NCI-H1694 (cell line): ENCODE measurements at places on chromosomes 12 and 14.
A peak's percentile ranks its signal among the peaks of the same experiment; 100 is the strongest.

GRCh38 chr12:104422441-104422840 is 34.3 kb upstream of the CHST11 start:
- no peak for DNase-seq

DNA sequence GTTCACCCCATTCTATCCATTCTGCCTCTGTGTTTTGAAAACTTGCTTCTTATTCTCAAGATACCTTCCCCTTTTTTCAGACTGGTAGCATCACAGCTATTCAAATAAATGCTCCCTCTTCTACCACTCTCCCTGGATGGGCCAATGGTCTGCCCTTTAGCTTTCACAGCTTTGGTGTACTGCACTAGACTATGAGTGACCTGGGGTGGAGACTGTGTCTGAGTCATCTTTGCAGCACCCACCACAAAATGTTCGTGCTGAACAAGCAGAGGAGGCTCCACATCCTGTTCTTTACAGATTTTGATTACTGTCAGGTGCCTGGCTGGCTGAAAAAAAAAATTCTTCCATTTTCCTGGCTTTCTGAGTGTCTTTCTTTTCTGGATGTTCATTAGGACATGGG is 1104.1 kb upstream of the TMEM132C start:
- DNase-seq: no peak

DNA sequence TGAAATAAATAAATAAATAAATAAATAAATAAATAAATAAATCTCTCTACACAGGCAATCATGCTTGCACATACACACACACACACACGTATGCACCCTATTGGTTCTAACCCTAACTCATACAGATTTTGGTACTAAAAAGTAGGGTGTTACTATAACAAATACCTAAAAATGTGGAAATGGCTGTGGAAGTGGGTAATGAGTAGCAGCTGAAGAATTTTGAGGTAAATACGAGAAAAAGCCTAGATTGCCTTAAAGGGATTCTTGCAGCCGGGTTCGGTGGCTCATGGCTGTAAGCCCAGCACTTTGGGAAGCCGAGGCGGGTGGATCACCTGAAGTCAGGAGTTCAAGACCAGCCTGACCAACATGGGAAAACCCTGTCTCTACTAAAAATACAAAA is 15.7 kb upstream of the SLC2A3 start:
- no peak for DNase-seq

GRCh38 chr14:27845902-27846301 is 920.7 kb upstream of the FOXG1 start:
- DNase-seq: no peak

DNA sequence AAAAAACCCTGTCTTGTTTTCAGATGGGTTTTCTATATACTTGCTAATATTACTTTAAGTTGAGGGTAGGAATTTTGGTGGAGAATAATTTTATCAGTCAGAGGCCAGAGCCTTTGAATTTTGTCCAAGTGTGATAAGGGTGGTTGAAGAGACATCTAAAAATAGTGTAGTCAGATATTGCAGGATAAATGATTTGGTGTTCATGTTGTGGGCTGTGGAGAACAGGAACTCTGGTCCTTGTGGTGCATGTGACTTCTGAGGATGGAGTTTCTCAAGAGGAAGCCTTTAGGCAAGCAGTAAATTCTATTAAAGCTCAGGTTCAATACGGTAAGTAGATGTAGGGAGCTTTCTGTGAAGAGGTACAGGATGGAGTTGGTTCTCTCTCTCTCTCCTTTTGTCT is 2.8 kb downstream of the ADAM21 start:
- no peak for DNase-seq

DNA sequence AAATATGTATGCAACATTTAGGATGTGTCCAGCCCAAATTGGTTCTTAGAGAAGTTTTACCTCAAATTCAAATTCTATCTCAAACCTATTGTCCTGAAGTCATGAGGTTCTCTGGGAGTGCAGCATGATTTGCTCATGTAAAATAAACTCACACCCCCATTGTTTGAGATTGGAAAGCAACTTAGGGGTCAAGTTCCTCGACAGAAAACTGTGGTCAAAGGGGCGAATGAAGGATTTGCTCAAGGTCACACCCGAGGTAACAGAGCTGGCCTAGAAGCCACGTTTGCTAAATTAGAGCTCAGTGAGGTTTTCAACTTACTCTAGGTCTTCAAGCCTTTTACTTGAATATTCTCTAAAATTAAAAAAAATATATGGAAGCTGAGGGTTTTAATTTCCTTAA is 197.7 kb upstream of the GZMB start:
- DNase-seq: no peak

DNA sequence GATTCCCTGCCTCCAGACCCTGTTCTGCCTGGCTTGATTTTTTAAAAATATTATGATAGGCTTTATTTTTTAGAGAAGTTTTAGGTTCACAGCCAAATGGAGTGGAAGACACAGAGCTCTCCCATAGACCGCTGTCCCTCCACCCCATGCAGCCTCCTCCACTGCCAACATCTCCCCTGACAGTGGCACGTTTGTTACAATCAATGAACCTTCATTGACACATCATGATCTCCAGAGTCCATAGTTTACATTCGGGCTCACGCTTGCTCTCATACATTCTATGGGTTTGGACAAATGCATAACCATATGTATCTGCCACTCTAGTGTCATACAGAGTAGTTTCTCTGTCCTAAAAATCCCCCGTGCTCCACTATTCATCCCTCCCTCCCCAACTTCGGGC is 15.9 kb upstream of the PPP1R13B start:
- DNase-seq: no peak

DNA sequence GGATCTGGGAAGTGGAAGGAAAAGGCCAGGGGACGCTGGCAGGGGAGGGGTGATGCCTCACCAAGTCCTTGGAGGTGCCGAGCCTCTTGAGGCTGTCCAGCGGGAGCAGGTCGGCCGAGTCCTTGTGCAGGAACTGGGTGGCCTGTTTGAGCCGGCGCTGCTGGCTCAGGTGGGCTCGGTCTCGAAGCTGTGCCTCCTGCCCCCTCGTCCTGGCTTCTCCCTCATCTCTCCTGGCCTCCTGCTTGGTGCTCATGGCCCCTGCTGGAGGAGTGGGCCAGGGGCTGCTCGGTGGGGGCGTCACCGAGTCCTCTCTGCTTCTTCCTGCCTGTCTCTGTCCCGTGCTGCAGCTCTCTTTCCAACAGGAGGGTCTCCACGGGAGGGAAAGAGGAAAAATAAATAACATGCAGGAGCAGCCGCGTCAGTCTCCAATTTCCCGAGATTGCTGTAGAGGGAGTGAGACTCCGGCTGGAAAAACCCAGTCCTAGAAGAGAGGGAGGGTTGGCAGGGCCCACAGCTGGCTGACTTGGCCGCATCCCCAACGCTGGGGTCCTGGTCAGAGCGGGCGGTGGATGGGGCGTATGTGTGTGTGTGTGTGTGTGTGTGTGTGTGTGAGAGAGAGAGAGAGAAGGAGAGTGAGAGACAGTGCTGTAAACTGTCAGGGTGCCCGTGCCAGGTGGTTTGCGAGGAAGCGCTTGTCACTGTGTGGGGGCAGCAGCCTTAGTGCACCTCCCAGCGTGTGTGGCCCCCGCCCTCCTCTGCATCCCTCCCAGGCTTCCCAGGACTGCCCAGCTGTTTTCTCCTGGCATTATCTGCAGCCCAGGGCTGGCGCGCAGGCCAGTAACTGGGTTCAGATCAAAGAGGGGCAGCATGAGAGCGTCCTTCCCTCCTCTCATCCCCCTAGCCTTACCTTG is at the start of gene NRIP2:
TSS of gene NRIP2 (minus strand) at position 455 of the 911 bp plus-strand sequence. CDS start at position 403, 52 bp downstream.
- DNase-seq: peak; percentile 70

- DNase-seq: no peak
Observed at GRCh38 chr12:92785563-92785950, 82.8 kb downstream of the PLEKHG7 start.

DNA sequence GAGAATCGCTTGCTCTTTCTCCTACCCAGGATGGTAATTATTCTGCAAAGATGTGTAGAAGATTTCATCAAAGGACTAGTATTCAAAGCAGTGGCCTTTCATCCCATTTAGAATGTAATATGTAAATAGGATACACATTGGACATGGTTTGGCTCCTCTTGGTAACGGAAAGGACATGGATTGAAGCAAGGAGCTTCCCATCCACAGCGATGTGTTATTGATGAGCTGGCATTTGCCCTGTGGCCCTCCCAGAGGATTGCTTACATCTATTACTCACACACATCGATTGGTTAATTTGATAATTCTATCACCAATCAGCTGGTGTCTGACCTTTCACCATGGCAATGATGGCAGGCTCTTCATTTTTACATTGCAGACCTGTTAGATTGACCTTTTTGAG is 458.4 kb downstream of the EGLN3 start:
- DNase-seq: no peak

DNA sequence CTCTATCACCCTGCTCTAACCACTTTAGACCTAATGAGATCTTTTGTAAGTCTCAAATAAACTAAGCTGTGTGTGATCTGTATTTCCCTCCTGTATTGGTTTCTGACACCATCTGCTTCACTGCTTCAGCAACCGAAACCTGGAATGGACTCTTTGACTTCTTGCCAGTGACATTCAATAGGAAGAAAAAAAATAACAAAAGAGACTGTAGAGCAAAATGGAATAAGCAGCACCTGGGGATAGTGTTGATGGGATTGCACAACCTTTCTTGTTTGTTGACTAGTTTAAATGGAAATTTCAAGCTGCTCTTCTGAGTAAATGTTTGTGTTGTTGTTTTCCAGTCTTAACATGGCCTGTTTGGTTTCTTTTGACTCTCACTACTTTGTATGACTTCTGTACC is 888.6 kb upstream of the SEL1L start:
- DNase-seq: peak; percentile 56

DNA sequence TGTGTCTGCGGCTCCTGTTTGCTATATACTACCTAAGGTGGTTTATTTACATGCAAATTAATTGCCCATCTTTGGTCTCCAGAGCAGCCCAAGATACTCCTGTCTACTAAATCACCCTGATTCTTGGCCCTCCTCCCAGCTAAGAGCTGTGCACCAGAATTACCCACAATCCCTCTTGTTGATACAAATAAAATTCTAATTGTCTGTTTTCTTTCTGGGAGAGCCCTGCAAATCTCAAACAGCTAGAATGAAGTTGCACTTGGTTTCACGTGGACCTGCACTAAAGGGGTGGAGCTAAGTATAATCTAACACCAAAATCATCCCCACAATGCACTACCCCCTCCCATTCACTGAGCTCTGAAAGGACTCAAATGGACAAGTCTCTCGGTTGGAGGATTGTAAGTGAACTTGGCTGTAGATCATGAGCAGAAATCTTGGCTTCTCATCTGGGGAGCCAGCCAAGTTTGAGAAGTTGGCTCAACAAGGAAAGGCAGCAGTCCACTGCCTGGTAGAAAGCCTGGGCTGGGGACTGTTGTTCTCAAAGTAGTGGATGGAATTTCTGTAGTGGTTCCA is 6.6 kb downstream of the MAX start:
- no peak for DNase-seq

DNA sequence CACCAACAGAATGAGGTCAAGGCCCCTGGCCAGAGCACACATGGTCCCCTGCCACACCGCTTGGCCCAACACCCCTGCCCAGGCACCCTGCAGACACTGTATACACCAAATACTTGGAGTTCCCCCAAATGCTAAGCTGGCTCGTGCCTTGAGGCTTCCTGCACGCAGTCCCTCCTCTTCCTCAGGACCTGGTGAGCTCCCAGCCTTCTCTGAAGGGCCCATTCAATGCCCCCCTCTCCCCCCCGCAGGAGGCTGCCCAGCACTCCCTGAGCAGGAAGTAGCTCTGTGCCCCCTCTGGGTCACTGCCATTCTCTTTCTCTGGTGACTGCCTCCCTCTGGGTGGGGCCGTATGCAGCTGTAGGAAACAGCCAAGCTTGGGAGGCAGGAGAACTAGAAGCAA is 75.3 kb downstream of the ITPK1 start:
- no peak for DNase-seq

DNA sequence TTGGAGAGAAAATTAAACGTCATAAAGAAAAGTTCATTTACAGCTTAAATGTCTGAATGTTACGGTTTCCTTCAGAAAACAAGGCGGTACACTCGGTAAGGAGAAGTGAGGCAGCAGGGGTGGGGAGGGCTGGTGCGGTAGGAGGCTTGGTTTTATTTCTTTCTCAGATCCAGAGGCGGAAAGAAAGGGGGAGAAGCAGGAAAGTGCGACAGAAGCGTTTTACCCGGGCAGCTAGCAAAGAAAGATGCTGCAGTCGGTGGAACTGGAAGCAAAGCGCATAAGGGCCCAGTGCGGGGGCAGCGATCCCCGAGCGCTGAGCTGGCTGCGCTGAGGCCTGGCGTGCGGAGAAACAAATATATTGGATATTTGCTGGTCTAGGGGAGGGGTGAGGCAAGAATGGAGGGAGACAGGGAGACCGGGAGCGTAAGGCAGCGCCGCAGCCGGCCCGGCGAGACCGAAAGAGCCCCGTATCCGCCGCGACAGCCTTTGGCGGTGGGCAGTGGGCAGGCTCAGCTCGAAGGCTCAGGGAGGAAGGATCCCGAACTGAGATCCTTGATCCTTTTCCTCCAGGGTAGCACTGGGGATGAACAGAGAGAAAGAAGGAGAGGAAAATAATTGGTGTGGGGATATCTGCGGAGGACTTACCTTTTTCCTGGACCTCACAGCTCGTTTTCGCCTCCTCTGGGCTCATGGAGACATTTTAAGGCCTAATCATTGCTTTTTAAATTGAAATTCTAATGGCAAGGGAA is 6.4 kb upstream of the HOXC11 start:
- DNase-seq: no peak

GRCh38 chr12:15256761-15257160 is 35.5 kb upstream of the RERG start:
- no peak for DNase-seq

- DNase-seq: no peak
Observed at GRCh38 chr14:99175331-99176155, 96.5 kb downstream of the BCL11B start.

DNA sequence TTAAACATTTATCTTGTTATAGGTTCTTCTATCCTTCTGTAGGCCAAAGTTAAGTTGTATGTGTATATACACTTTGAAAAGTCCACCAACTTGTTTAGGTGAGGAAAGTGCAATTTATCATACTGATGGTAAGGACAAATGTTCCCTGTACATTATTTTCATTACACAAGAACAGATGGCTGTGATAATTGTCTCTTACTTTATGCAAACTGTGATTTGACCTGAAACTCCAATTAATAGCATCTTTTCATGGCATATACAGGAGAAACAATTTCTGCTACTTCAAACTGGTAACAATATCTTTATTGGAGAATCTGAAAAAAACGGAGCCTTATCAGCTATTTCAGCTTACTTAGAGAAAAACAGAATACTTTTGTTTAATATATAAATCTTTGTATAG is 5.6 kb downstream of the TRIM9 start:
- DNase-seq: no peak

DNA sequence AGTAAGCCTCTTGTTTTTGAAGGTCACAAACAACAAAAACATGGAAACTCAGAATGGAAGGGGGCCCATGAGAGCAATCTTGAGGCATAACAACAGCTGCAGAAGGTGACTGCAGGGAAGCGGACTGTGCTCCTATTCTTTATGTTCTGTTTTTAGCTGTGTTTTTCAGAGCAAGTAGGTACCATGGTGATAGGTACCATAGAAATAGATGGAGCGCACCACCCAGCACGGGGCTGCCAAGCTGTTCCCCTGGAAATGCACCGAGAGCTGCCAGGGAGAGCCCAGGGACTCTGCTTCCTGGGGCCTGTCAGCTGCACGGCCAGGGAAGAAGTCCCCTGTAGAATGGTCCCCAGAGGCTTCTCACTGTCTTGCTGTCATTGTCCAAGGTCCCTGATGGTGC is 32.8 kb downstream of the DGLUCY start:
- no peak for DNase-seq
